ENCODE measurements at places on chromosomes 4 and X. TPM values are rescaled to one million over a fixed set of nuclear protein-coding genes. Genes with fewer than 3 reads are reported as not detected.

DDIT4L gene
- 2.0 TPM for total RNA-seq

DGAT2L6 gene
- not detected for total RNA-seq

TGIF2LX gene
- total RNA-seq: not detected

GLOD5 gene
- 18.4 TPM for total RNA-seq

SH2D1A gene
- total RNA-seq: not detected

COL4A6 gene
- total RNA-seq: 0.60 TPM

C4orf50 gene
- total RNA-seq: 0.32 TPM

GRCh38 chr4:182409271-182409670, 166.1 kb downstream of the TENM3 start:
- no peaks in the 10 kb centered on the region for H3K4me1 ChIP-seq
- DNase-seq: no peak
- H3K27ac ChIP-seq: no peak overlapping the region
- no peaks in the 10 kb centered on the region for H3K36me3 ChIP-seq
- no peak overlapping the region for H3K4me3 ChIP-seq

DNA sequence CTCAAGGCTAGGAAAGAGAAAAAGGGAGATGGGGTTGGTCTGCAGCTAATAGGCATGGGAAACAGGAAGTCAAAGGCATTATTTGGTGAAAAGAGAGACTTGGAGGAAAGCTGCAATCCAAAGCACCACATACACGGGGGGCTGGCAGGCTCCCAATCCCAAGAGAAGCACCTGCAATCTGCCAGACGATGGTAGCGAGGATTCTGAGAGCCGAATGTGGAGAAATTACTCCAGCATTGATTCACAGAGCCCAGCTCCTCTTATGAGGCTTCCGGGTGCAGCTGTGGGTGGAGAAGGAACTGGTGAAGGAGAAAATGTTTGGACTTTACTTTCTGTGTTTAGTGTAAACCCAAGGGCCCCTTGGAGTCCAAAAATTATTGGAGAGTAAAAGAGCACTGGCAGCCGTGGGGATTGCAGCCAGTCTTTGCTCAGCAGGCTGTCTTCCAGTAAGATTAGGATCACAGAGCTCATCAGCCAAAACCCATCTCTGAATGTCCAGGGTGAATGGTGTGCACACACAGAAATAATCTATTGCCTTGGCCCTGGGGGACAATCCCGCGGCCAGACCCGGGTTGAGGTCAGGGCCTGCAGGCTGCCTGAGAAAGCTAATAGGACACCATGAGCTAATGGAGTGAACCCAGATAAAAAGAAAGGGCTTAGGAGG, 197.6 kb downstream of the KIT start:
- no peaks in the 10 kb centered on the region for H3K36me3 ChIP-seq
- DNase-seq: no peak
- H3K4me3 ChIP-seq: no peak overlapping the region
- H3K27me3 ChIP-seq: no peaks in the 10 kb centered on the region
- H3K4me1 ChIP-seq: no peaks in the 10 kb centered on the region

DNA sequence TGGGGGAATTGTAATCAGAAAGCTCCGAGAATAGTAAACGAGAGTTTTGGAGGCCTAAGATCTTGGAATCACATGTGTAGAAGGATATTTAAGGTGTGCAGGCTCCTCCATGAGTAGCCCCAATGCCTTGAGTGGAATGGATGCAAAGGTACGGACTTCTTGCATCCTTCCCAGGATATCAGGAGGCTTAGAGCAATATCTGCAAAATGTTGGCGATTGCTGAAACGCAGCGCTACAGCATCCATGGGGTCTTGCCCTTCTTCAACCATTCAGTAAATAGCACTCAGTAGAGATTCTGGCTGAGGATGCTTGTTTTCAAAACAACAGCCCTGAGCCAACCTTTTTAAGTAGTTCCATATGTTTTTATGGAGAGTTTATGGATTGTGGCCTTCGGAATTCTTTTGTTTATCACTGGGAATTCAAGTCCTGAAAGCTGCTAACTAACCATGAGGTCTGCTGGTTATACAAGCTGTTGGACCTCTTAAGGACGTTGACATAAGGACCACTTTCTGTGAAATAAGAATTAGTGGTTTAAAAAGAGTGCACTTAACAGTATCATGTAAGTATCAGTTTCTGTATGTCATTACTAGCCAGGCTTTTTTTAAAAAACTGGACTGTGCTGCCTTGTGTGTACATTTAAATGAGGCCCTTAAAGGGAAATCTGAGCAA, 228.8 kb upstream of the PGRMC2 start:
- H3K36me3 ChIP-seq: no peaks in the 10 kb centered on the region
- H3K4me1 ChIP-seq: peaks cover 10% of the 10 kb centered on the region
- H3K4me3 ChIP-seq: no peak overlapping the region
- H3K27me3 ChIP-seq: no peaks in the 10 kb centered on the region

- H3K4me3 ChIP-seq: no peak overlapping the region
- no peaks in the 10 kb centered on the region for H3K27me3 ChIP-seq
- no peaks in the 10 kb centered on the region for H3K36me3 ChIP-seq
- no peak overlapping the region for H3K27ac ChIP-seq
Measured at GRCh38 chr4:72860766-72861165, 208.8 kb downstream of the COX18 start.

DNA sequence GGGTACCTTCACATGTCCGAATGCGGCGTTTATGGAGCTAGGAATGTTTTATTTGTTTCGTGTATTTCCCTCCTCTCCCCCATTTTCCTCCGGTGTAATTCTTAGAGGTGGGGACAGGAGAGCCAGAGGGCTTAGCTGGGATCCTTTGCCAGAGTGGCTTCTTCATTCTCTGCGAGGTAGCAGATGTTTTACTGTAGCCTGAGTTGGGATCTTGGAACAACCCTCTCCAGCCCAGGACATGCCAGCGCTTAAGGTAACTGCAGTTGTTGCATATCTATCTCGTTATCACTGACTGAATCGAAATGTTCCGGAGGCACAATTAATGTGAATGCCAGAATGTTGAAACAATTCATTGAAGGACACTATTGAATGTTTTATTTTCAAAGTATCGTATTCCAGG, 59.0 kb upstream of the DYNLT3 start:
- no peaks in the 10 kb centered on the region for H3K4me1 ChIP-seq
- H3K4me3 ChIP-seq: no peak overlapping the region
- peaks cover 20% of the 10 kb centered on the region for H3K27me3 ChIP-seq
- H3K27ac ChIP-seq: no peak overlapping the region
- no peaks in the 10 kb centered on the region for H3K36me3 ChIP-seq

DNA sequence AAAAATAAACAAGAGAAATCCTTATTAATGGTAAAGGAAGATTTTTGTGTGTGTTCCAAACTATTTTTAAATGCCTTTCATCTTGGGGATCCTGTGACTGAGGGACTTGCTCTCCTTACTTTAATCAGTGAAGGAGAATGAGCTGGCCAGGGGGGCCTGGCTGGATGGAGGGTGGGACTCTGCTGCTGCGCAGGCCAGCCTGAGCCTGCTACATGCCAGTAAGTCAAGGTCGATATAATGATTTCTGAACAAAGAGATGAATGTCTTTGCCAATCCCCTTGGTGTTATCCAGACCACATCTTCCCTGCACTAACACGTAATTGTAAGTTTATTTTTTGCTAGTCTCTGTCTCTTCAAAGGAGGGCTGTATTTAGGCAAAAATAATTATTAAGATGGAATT, 1679.2 kb upstream of the TENM3 start:
- no peak overlapping the region for H3K4me3 ChIP-seq
- H3K36me3 ChIP-seq: no peaks in the 10 kb centered on the region
- no peaks in the 10 kb centered on the region for H3K27me3 ChIP-seq
- no peak for DNase-seq
- H3K4me1 ChIP-seq: no peaks in the 10 kb centered on the region
- H3K27ac ChIP-seq: no peak overlapping the region

- no peaks in the 10 kb centered on the region for H3K36me3 ChIP-seq
- no peaks in the 10 kb centered on the region for H3K27me3 ChIP-seq
- no peak overlapping the region for H3K4me3 ChIP-seq
- H3K27ac ChIP-seq: no peak overlapping the region
Measured at GRCh38 chr4:161906836-161907589, 256.8 kb downstream of the FSTL5 start.

GRCh38 chr4:77036206-77036605, 39.6 kb downstream of the CCNI start:
- no peaks in the 10 kb centered on the region for H3K36me3 ChIP-seq
- no peaks in the 10 kb centered on the region for H3K27me3 ChIP-seq
- H3K4me1 ChIP-seq: no peaks in the 10 kb centered on the region
- no peak for DNase-seq
- no peak overlapping the region for H3K27ac ChIP-seq

GRCh38 chr4:25901030-25901430, 13.0 kb upstream of the SMIM20 start:
- no peak overlapping the region for H3K4me3 ChIP-seq
- no peaks in the 10 kb centered on the region for H3K27me3 ChIP-seq
- no peaks in the 10 kb centered on the region for H3K36me3 ChIP-seq

- H3K36me3 ChIP-seq: no peaks in the 10 kb centered on the region
- H3K4me3 ChIP-seq: no peak overlapping the region
- no peaks in the 10 kb centered on the region for H3K4me1 ChIP-seq
Measured at GRCh38 chr4:34649716-34650115, 1594.6 kb downstream of the ARAP2 start.

DNA sequence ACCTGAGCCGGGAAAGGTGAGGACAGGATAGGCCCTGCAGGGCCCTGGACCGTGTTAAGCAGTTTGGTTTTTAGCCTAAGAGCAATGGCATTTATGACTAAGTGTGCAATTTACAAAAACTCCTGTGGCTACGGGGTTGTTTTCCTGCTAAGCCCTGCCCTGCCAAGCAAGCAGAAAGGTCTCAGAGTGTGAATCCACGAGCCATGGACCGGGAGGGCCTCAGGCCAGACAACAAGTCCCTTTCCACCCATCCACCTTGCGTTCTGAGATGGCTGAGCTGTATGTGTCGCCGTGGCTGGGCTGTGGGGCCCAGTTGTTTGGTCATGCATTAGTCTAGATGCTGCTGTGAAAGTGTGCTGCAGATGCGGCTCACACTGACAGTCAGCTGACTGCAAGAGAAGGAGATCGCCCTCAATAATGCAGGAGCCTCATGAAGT, 33.9 kb upstream of the AFAP1 start:
- DNase-seq: no peak
- peak overlapping the region; percentile 90 for H3K27ac ChIP-seq
- peaks cover 61% of the 10 kb centered on the region for H3K4me1 ChIP-seq
- H3K27me3 ChIP-seq: no peaks in the 10 kb centered on the region

- no peaks in the 10 kb centered on the region for H3K36me3 ChIP-seq
- no peak for DNase-seq
- H3K27ac ChIP-seq: no peak overlapping the region
- H3K27me3 ChIP-seq: no peaks in the 10 kb centered on the region
- no peak overlapping the region for H3K4me3 ChIP-seq
- H3K4me1 ChIP-seq: no peaks in the 10 kb centered on the region
Measured at GRCh38 chr4:17085416-17085815, 187.0 kb upstream of the LDB2 start.

GRCh38 chr4:14994242-14994641, 8.0 kb upstream of the CPEB2 start:
- no peaks in the 10 kb centered on the region for H3K4me1 ChIP-seq
- no peak overlapping the region for H3K27ac ChIP-seq
- DNase-seq: no peak
- no peak overlapping the region for H3K4me3 ChIP-seq
- no peaks in the 10 kb centered on the region for H3K36me3 ChIP-seq

DNA sequence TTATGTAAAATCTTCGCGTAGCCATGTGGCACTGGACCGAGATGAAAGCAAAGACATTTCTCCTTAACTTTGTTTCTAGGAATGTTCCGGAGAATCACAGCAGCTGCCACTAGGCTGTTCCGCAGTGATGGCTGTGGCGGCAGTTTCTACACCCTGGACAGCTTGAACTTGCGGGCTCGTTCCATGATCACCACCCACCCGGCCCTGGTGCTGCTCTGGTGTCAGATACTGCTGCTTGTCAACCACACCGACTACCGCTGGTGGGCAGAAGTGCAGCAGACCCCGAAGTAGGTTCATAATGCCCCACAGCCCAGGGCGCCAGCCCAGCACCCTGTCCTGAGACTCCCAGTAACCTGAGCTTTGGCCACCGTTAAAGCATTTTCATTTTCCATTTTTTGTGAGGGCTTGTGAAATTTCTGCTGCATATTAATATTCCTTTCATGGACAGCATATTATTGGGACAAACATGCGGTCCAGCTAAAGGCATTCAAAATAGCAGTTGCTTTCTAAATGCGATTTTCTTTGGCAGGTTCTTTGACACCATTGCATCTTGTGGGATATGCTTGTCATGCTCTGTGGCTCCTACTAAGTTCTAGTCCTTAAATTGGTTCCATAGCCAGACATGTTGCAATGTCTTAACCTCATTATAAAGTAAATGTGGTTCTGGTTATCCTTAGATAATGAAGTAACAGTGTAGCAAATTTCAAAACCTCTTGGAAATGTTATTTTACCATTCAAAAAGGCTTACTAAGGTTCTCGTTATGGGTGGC, 49.1 kb upstream of the MSANTD1 start:
- DNase-seq: no peak
- H3K27me3 ChIP-seq: no peaks in the 10 kb centered on the region
- H3K36me3 ChIP-seq: peaks cover 24% of the 10 kb centered on the region
- H3K4me3 ChIP-seq: no peak overlapping the region

DNA sequence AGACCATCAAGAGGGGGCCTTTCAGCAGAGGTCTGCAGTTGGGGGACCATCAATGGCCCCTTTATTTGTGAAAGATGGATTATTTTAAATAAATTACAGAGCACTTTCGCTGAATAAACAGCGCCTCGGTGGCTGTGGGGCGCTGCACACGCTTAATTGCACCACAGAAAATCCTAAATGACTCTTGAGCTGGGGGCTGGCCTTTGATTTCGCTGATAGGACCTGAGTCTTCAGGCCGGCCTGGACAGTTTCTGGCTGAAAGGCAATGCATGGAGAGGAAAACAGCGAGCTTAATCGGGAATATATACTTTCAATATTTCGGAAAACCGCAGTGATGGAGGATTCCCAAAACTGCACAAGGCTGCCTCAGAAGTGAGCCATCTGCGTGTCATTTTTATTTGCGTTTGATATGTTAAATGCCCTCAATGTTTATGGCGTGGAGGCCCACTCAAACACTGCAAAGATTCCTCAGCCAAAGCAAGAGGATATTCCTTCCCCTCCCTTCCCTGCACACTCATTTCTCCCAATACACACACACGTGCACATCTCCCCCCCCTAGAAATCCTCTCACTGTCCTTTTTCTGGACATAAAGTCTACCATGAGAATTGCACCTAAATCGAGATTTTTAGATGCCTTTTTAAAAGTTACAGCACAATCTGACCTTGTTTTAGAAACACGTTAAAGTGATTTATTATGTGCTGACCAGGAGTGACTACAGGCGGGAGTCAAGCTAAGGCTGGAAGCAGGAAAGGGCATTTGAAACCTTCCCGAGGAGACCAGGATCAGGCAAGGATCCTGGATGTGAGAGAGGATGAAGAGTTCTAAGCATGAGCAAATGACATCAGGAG, 340.7 kb downstream of the RAB28 start:
- no peaks in the 10 kb centered on the region for H3K27me3 ChIP-seq
- H3K27ac ChIP-seq: no peak overlapping the region
- no peak overlapping the region for H3K4me3 ChIP-seq
- H3K4me1 ChIP-seq: no peaks in the 10 kb centered on the region
- no peak for DNase-seq

GRCh38 chr4:52957220-52957686, 95.1 kb downstream of the RASL11B start:
- peaks cover 25% of the 10 kb centered on the region for H3K4me1 ChIP-seq
- H3K36me3 ChIP-seq: no peaks in the 10 kb centered on the region
- no peak overlapping the region for H3K27ac ChIP-seq
- H3K27me3 ChIP-seq: no peaks in the 10 kb centered on the region

Data from transverse colon (tissue), 4 donors.